ENCODE measurements at places on chromosomes 2 and 18.

DNA sequence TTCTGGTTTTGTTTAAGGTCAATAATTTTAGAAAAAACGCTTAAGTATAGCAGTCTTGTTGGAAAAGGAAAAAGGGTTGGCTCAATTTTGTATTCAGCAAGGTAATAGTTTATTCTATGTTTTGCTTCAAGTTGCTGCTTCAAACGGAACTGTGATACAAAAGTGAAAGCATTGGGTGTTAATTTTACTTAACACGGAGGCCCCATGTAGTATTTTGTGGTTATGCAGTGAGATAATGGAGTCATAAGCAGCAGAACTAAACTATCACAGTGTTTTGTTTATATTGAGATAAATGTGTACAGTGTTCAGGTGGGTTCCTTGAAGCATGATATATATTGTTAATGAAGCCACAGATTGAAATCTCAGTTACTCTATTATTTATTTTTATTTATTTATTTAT, 67.0 kb upstream of the LYPD6B start:
- no peak for DNase-seq

GRCh38 chr2:73174941-73175662, 27.3 kb upstream of the NOTO start:
- no peak for DNase-seq

DNA sequence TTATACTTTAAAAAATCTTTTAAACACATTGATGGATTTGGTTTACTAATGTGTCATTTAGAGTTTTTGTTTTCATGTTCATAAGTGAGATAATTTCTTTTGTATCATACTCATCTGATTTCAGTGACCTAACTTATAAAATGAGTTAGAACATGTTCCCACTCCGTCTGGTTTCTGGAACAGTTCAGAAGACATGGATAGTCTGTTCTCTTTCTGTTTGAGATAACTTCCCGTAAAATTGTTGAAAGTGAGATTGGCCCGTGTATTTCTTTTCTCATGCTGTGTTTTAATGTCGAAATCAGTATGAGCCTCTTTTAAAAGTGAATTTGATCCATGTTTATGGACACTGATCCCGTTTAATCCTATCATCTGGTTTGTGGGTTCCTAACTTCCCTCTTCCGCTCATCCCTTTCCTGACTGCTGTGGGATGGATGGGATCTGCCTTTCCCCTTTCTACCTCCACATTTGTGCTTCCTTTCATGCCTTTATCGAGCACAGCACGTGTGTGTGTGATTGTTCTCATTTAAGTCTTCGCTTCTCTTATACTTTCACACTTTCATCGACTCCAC, 78.9 kb downstream of the COPS8 start:
- DNase-seq: no peak

DNA sequence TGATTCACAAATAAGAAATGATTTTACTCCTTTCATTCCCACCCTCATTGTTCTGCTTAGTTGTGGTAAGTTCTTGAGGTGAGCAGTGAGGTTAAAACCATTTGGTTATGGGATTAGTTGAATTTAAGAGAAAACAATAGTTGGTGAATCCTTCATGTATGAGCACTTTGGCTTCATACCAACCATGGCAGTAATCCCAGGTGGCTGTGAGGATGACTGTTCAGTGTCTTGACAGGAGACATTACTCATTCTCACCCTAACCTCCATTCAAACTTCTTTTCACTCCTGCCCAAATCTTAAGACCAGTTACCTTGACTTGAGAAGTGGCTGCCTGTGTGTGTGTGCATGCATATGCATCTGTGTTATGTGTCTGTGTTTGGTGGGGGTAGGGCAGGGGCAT, 143.1 kb downstream of the SETBP1 start:
- DNase-seq: no peak

- no peak for DNase-seq
Measured at GRCh38 chr18:69216321-69216720, 184.4 kb upstream of the DOK6 start.

GRCh38 chr18:53698907-53699306, 525.6 kb downstream of the MBD2 start:
- DNase-seq: peak; percentile 64

GRCh38 chr18:63409301-63409700, 13.0 kb downstream of the VPS4B start:
- no peak for DNase-seq

GRCh38 chr2:64655018-64655664, 1.4 kb upstream of the SERTAD2 start:
- peak; percentile 64 for DNase-seq

DNA sequence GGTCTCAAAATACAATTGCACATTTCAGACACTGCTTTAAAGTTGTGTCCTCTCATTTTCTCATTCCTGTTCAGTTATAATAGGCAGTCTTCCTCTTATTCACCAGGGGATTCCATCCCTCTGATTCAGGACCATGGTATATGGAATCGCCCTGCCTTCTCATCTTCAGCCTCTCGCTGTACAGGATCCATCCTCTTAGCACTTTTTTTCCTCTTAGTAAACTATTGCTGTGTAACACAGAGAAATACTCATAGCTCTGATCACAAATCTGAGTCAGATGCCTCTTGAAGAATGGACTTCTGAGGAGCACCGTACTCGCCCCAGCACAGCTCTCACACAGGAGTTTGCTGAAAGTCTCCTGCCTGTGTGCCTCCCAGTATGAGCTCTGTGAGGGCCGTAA, 11.3 kb downstream of the RMP24 start:
- DNase-seq: peak; percentile 39

DNA sequence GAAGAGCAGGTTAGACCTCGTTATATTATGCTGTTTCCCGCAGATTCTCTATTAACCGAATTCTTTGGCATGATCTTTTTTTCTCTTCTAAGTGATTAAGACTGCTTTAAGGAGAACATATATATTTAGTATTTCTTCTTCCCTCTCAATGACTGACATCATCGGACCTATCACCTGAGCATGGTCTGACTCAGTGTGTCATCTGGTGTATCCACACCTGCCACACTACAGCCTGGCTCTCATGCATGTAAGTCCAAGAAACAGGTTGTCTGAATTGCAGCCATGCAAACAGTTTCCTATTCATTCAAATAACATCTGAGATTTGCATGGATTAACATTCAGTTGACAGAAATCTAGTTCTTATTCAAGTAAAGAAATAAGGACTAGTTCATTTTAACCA, 55.1 kb upstream of the CWC22 start:
- DNase-seq: no peak

DNA sequence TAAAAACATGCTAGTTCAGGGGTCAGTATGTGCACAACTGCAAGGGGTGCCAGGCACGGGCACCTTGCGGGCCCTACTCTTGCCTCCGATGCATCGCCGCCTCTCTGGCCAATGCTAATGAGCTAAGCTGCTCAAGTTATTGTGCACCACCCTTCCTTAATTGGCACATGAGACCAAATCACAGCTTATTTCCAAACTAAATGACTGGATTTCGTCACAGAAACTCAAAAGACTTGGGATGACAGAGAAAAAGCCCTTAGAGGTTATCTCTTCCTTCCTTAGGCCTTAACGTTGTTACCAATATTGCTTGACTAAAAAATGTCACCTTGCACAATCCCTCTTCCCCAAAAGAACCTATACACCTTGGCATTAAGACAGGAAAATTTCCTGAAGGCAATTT, 7.7 kb downstream of the RNF149 start:
- DNase-seq: no peak

- DNase-seq: no peak
Measured at GRCh38 chr2:236510034-236510433, 59.6 kb upstream of the ACKR3 start.

DNA sequence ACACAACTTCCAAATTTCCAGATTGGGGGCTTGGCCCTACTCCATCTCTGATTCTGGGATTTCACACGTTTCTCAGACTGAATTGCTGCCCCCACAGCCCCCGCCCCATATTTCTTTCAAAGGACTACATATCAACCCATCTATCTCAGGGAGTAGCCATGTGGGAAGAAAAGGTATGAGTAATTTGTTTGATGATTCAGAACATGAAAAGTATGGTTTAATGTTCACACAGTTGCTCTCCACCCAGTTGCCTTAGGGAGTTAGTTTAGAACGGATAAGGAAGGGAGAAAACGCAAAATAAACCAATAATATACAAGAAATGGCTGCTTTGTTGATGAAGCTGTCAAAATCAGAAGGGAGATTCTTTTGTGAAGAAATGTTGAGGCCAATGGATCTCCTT, 145.1 kb downstream of the PIEZO2 start:
- no peak for DNase-seq

- no peak for DNase-seq
Measured at GRCh38 chr2:74648009-74648443, at the start of gene M1AP. Gene M1AP (minus strand): TSS chr2:74648330. CDS start chr2:74640275, 8,055 bp downstream.

DNA sequence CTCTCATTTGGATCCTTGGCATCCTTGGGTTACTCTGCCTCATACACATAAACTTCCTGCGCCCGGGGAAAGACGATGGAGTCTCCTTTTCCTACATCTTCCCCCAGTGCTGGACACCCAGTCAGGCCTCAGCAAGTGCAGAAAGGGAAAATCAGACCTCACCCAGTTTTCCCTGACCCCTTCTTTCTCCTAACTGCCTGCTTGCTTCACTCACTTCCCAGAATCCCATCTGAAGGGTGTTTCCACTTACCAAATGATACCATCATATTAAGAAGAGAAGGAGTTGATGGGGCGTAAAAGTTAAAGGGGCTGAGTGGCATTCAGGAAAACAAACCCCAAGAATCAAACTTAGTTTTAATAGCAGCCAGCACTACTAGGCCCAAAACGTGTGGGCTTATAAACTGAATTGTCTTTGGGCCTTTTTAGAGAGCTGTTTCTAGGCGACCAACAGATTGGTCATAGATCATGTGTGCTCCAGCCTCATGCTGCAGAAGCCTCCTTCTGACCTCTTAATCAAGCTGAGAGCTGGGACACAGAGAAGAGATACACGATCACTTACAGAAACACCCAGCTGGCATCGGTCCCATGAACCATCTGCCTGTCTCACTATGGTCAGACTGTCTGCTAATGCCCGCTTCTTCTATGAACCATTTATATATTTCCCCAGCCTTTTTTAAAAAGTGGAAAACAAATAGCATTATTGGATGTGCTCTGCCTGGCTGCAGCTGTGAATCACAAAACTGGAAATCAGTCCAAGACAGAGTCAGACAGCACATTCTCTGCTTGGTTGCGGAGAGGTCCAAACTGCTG, 165.7 kb upstream of the SLC14A2 start:
- DNase-seq: no peak

GRCh38 chr18:63787673-63788072, 12.5 kb downstream of the SERPINB7 start:
- no peak for DNase-seq

- no peak for DNase-seq
Measured at GRCh38 chr2:229520691-229521096, 193.7 kb downstream of the DNER start.

- no peak for DNase-seq
Measured at GRCh38 chr2:10863837-10864236, 47.9 kb upstream of the KCNF1 start.

DNA sequence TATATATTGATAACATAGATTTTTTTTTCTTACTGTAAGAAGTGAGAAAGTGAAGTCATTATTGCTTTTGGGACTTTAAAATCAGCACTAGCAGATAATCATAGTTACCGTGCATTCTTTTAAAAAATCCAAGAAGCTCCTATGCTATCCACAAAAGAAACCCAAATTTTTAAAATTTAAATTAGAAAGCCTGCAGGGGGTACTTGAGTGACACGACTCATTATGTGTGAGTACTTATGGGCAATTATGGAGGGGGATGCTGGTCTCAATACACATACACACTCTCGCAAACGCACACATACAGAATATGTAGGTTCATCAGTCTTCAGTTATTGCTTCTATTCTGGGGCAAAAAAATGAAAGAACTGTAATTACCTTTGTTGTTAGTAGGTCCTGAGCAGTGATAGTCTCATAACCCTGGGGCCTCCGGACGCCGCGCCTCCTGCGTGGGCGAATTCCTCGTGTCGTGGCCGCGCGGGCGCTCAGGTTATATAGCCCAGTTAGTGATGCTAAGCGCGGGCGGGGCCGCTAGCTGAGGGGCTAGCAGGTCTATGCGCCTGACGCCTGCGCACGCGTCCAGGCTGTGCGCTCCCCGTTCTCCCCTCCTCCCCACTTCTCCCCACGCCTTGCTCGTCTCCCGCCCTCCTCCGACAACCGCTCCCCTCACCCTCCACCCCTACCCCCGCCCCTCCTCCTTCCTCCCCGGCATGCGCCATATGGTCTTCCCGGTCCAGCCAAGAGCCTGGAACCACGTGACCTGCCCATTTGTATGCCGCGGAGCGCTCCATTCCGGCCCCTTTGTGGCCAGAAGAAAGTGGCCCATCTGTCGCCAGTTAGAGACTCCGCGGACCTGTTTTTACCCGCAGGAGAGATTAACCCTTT, at the start of gene NEUROD1:
Gene NEUROD1 (minus strand): TSS at position 463 of the 882 bp plus-strand sequence. CDS start 1,657 bp downstream, outside the sequence.
- DNase-seq: no peak

- DNase-seq: no peak
Measured at GRCh38 chr2:239551206-239551605, 150.4 kb upstream of the HDAC4 start.

GRCh38 chr2:12168791-12169388, 422.5 kb downstream of the LPIN1 start:
- no peak for DNase-seq

- no peak for DNase-seq
Measured at GRCh38 chr2:220913384-220913783, 658.7 kb downstream of the EPHA4 start.

- DNase-seq: no peak
Measured at GRCh38 chr2:143615562-143615961, 486.3 kb downstream of the ARHGAP15 start.

GRCh38 chr2:168961450-168962229, 60.5 kb downstream of the G6PC2 start:
- DNase-seq: peak; percentile 84

- no peak for DNase-seq
Measured at GRCh38 chr2:27308359-27308881, at the start of gene UCN. Gene UCN (minus strand): TSS chr2:27308445. CDS start chr2:27307895, 550 bp downstream.

GRCh38 chr18:58666176-58666575, 5.1 kb upstream of the MALT1 start:
- no peak for DNase-seq

GRCh38 chr2:189466656-189467055, 25.4 kb downstream of the WDR75 start:
- DNase-seq: peak; percentile 46

DNA sequence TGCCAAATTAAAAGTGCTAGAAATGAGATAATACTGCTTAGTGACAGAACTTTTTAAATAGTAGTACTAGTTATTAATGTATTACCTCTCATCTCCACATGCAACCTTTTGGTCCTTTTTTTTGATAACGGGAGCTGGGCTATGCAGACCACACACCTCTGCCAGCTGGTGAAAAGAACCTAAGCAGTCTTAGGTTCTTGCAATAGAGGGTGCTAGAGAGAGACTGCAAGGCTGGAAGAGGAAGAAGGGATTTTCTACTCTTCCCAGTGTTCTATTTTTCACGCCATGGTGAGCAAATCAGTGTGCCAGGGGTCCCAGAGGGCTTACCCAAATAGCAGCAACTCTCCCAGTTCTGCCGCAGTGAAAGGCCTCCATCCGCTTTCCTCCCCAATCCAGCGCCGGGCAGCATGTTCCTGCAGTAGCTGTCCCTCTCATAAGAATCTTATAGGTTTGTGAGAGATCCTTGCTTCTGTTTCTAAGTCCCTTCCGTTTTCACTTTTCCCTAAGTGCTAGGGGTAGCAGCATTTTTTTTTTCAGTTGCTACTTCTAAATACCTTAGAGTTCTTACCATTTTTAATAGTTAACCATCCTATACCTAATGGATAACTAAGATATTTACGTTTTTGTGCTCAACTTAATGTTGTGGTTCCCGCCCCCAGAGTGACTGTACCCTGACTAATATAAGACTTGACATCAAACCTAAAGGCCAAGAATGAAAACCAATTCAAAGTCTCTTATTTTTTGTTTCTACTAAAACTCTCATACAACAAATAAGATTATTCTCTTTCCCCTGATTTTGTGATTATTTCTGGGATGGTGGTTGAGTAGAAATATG, 69.4 kb upstream of the UBE2E3 start:
- no peak for DNase-seq

All from RKO (cell line).